ENCODE measurements at places on chromosomes 12 and 14.

- DNase-seq, result no peak
Observed at GRCh38 chr12:44433659-44434058, 442.5 kb downstream of the NELL2 start.

- DNase-seq, result peak; percentile 50
Observed at GRCh38 chr12:94805749-94806529, 155.6 kb upstream of the TMCC3 start.

DNA sequence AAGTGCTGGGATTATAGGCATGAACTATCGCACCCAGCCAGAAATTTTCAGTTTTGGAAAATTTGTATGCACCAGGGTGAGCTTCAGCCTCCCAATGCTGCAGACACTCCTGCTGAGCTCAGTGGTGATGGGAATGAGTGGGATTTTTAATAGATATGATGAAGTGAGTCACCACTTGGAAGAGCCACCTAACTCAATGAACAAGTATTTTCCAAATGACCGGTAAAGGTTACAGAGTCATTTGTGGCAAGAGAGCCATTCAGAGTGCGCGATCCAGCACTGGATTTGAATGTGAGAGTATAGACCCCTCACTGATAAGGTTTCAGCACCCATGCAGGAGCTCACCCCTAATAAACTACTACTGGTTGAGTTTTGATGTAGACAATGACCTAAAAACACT lies 100.7 kb downstream of the PPP2R5C start:
- peak; percentile 29 for DNase-seq

- no peak for DNase-seq
Observed at GRCh38 chr12:105329926-105330282, 587 bp upstream of the C12orf75 start.

DNA sequence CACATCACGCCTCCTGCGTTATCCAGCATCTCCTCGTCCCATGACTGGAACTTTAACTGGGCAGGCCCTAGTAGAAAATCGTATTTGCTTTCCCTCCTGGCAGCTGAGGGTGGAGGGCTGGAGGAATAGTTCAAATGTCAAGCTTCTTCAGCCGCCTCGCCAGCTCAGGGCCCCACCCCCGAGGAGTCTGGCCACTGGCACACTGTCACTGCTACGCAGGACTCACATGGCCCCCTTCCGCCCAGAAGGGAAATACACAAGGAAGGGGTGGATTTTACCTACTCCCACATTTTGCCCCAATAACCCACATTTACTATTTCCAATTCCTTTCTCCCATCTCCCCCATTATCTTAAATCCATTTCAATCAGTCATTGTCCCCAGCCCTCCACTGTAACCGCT lies 8.6 kb downstream of the SLC6A13 start:
- no peak for DNase-seq

- no peak for DNase-seq
Observed at GRCh38 chr12:131030472-131031328, 77.0 kb downstream of the ADGRD1 start.

- no peak for DNase-seq
Observed at GRCh38 chr12:103379670-103380069, 116.1 kb downstream of the C12orf42 start.

GRCh38 chr12:132222096-132222807 lies 78.0 kb downstream of the NOC4L start:
- peak; percentile 28 for DNase-seq

DNA sequence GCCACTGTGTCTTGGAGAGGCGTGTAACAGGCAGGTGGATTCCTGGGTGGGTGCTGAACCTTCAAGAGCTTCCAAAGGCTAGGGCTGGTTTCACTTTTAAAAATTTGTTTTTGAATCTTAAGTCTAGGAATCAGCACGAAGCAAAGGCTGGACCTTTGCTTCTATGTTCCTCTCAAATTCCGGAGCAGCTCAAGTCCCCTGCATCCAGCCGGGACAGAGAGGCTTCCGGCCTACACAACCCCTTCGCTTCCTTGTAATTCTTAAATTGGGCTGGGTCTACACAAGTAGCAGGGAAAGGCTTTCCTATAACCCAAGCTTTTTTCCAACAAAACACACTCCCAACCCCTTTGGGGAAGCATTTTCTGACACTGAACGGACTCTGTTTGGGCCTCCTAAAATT lies 8.3 kb downstream of the HOXC12 start:
- DNase-seq, result no peak

- peak; percentile 52 for DNase-seq
Observed at GRCh38 chr12:83826112-83826511, 1086.5 kb downstream of the SLC6A15 start.

GRCh38 chr14:54438703-54439102 lies 2.5 kb downstream of the CNIH1 start:
- DNase-seq, result no peak

DNA sequence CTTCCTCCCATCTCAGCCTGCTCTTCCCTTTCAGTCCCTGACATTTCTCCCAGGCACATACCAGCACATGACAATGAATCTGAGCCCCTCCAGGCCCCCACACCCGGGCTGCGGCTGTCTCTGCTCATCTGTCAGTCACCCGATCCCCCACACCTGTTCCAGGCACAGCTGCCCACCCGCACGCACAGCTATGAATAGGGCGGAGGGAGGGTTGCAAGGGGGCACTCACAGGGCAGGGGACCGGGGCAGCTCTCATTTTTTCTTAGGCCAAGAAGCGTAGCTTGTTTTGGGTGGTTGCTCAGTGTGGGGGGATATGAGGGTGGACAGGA lies 43.7 kb upstream of the TSPAN9 start:
- DNase-seq, result no peak

- DNase-seq, result no peak
Observed at GRCh38 chr12:43105426-43105981, 446.5 kb downstream of the ADAMTS20 start.

GRCh38 chr12:116138364-116138763 lies 139.1 kb downstream of the MED13L start:
- DNase-seq, result peak; percentile 44

GRCh38 chr12:23758608-23759007 lies 190.9 kb downstream of the SOX5 start:
- no peak for DNase-seq

DNA sequence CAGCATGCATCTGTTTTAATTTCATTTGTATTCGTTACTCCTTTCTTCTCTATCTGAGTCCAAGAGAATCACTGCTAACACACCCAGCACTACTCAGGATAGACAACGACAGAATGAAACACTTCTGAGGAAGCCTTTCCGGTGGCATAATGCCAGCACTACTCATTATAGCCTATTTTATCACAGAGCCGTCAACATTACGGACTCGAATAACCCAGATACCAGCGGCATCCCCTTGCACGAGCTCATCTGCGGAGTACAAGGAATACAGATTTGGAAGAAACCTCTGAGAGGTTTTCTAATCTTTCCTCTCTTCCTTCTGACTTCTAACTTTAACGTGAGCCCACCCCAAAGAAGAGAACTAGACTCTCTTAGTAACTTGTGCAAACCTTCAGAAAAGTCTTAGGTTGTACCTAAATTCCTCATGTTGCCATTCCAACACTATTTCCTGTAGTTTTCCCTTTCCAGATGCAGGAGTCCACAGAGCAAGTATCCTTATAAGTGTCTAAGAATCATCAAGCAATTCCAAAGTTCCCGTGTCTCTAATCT lies 248.1 kb downstream of the APAF1 start:
- DNase-seq, result no peak

DNA sequence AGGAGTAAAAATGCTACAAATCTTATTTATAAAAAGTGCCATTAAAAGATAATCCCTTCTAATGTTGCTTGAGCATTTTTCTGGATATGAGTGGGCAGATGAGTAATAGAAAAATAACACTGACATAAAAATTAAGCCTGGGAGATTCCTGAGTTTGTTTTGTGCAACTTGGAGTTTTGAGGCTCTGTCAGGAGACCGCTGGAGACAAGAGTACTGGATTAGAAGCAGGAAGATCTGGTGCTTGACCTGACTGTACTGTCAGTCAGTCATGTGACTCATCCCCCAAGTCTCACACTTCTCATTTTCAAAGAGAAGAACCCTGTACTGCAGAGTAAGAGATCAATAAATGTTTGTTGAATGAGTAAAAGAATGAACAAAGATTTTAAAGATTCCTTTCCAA lies 29.4 kb downstream of the ANO4 start:
- peak; percentile 5 for DNase-seq

- DNase-seq, result no peak
Observed at GRCh38 chr12:116640281-116640680, 81.1 kb downstream of the MAP1LC3B2 start.

DNA sequence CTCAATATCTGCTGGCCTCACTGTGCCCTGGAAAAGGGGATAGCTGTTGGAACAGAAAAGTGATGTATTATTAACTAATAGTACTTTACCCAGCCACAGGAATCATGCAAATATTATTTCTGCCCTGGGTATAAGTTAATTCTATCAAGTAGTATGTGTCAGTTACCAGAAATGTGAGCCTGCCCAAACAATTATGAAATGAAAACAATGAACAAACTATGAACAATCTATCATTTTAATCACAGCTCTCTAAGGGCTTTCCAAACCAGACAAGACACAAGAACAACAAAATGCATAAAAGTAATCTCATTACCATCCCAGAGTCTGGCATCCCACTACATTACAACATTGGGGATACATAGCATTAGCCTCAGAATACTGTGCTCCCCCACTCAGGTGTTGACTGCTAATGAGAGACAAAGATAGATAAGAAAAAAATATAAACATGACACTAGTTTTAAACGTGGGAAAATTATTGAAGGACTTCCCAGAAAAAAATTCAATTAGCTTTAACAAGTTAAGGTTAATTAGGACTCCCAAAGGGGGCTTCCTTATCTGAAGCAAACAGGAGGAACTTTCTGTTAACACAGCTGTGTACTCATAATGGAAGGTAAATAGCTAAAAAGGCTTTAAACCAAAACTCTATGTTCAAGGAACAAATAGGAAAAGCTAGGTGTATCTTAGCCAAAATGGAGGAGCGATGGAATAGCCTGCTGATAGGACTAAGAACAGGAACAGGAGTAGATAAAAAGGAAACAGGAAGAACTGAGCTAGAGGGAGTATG lies 3.3 kb downstream of the DCAF5 start:
- DNase-seq, result peak; percentile 30

DNA sequence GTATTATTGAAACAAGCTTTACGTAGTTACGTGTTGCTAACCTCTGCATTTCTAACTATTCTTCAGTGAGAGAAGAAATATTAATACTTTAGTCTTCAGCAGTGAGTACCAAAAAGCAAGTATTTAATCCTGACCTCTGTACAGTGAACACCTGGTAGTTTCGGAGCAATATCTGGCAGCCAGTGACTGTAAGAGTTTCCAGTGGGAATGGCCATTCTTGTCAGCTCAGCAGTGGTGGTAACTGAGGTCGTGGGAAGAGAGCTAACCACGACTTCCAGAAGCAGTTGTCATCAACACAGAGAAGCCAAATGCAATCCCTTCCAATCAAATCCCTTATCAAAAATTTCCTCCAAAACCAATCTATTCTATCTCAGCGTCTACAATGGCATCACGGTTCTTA lies 1500.2 kb upstream of the FLRT2 start:
- DNase-seq, result no peak

Data from GM03348 (cell line).